Stimulated activated CD4-positive, alpha-beta T cell treated with anti-CD3 and anti-CD28 coated beads, Interleukin-1b, Interleukin-23, amount 100 ng/mL, for 48 hours (primary cell): ENCODE measurements at places on chromosomes 16 and 17.
A peak's percentile ranks its signal among the peaks of the same experiment; 100 is the strongest.

GRCh38 chr16:73205153-73205886, 157.4 kb upstream of the ZFHX3 start:
- DNase-seq: no peak

DNA sequence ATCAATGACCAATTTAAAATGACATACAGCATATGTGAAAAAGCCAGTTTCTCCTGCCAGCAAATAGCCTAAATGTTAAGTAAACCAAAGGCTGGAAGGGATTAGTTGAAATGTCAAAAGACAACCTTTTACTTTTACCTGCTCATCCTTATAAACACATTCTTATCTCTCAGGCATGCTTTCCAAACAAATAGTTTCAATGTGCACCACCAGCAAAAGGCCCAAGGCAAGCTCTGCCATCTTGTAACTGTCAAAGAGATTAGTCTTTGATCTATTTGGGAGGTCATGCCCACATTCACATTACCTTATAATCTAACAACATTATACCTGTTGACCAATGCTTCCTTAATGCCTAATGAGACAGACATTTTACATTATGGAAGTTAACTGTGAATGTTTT, 132.2 kb upstream of the NACA2 start:
- DNase-seq: no peak

DNA sequence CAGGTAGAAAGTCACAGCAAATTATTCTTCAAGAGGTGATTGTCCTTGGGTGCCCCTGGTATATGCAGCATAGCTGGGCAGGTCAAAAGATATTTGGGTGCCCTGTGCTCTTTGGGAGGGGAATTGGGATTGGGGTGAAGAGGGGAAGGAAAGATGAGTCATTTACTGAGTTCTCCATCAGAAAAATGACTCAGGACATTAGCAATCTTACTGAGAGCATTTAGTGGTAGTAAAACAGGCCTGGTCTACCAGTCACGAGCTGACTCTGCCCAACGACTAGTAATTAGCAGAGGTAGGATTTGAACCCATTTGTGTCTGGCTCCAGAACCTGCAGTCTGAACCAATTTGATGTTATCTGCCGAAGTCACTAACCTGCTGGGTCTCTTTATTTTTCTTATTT, 6.0 kb upstream of the GRIN2A start:
- no peak for DNase-seq

GRCh38 chr16:46922239-46922638, 38.1 kb downstream of the GPT2 start:
- no peak for DNase-seq

- DNase-seq: no peak
These were observed 6.9 kb downstream of the ZACN start for GRCh38 chr17:76085731-76086366.

GRCh38 chr16:65509172-65509571, 387.3 kb upstream of the CDH11 start:
- no peak for DNase-seq

DNA sequence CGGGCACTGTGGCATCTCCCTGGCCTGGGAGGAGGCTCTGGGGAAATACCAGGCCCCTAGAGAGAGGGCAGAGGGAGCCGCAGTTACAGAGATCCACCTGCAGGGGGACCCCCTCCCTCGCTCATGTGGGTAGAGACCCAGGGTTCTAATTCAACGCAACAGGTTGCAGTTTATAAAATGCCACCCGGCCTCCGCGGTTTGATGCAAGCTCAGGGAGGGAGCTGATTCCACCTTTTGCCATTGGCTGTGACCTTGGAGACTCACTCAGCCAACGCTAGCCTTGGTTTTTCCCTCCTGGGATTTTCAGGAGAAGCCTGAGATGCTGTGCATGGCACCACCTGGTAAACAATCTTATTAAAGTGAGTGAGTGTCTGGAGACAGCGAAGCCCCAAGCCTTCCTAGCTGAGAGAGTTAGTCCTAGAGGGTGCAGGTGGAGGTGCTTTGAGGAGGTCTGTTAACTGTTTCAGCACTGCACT, 12.1 kb downstream of the TTLL6 start:
- peak; percentile 66 for DNase-seq

DNA sequence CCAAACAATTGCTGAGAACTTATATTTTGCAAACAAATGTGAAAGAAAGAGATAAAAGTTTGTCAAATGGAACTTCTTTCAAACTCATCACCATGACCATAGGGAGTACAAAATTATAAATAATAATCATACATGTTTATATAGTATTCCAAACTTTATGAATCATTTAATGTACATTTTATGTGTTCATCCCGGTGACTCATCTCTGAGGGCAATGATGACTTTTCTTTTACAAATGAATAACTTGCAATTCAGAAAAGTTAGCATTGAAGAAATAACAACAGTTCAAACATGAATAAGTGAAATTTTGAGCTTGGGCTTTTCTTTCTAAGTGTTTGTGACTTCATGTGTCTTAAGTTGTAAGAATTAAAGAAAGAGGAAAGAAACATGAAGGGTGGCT, 66.3 kb upstream of the CDH8 start:
- no peak for DNase-seq

DNA sequence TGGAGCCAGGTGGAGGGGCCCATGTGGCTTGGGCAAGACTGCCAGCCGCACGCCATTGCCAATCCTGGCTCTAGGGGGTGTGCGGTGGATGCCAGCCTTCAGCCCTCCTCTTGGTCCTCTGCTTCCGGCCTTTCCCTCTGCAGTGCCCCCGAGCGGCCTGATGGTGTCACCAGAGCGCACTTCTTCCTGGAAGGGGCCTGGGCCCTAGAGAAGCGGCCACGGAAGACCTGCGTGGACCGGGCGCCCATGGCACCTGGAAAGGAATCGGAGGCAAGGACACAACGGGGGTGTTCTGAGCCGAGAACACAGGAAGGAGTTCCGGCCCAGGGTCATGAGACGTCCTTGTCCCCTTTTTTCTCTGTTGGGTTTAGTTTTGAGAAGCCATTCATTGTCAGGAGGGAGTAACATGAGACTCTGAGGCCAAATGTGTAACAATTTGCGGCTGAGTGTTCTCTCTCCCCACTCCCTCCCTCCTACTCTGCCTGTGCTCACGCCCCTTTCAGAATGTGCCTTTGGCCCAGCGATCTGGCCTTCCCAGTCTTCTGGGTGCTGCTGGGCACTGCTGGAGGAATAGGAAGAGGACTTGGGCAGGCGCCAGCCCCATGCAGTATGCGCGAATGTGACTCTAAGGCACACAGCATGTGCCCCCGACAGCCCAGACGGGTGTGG, 92.8 kb downstream of the IRX3 start:
- DNase-seq: peak; percentile 36

- DNase-seq: no peak
These were observed 390 bp downstream of the ZNRF1 start for GRCh38 chr16:74999219-74999608.

GRCh38 chr17:79797492-79798298, 818 bp upstream of the CBX8 start:
- no peak for DNase-seq

- no peak for DNase-seq
These were observed 272.7 kb upstream of the PMFBP1 start for GRCh38 chr16:72444696-72445095.

- peak; percentile 31 for DNase-seq
These were observed at the start of gene DNAH2 for GRCh38 chr17:7716901-7717755. DNAH2 (plus strand) TSS chr17:7717744; CDS start chr17:7719735, 1,991 bp downstream.

DNA sequence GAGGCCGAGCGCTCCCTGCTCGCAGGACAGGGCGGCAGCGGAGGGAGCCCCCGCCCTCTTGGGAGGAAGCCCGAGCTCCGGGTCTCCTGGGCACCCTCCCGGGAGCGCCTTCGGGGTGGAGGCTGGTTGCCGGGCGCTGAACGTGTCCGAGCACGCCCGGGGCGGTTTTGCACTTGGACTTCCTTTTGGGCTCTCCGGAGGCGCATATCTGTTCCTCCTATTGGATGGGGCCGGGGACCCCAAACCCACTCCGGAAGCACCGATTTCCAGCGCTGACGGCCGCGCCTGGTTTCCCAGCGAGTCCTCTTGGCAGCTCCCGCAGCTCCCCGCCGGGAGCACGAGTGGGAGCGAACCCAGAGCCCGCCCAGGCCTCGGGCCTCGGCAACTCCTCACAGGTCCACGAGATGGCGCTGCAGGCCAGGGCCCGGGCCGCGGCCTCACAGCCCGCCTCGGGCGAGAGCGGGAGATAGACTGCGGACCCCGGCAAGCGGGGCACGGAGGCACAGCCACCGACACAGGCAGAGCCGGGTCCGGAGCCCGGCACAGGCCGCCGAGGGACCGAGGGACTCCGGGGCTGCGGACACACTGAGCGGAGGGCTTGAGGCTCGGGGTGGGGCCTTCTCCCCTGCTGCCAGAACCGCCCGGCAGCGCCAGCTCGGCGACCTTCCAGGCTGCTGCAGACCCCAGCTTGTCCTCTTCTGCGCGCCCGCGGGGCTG, 12.7 kb downstream of the TBX2 start:
- DNase-seq: peak; percentile 69

DNA sequence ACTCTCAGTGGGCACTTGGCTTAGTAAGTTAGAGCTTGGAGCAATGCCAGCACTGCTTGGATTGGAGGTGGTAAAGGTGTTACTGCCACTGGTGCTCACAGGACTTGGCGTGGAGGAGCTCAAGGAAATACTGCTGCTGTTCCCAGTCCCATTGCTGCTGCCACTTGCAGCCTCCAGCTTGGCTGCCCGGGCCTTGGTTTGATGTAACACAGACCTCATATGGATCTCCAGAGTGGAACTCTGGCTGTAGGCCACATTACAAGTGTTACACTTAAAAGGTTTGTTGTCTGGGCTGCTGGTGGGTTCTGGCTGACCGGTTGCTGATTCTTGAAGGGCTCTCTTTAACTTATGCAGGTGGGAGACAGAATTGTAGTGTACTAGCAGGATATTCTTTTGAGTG, 250.3 kb downstream of the ZFHX3 start:
- no peak for DNase-seq

GRCh38 chr16:58324792-58325191, 30.0 kb upstream of the PRSS54 start:
- no peak for DNase-seq

DNA sequence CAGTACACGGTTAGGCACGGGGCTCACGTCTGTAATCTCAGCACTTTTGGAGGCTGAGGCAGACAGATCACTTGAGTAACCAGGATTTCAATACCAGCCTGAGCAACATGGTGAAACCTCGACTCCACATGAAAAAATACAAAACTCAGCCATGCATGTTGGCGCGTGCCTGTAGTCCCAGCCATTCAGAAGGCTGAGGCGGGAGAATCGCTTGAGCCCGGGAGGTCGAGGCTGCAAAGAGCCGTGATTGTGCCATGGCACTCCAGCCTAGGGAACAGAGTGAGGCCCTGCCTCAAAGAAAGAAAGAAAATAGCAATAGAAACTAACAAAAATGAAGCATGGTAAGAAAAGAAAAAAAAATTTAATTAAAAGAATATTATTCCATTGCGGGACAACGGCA, 128.0 kb upstream of the CHMP6 start:
- DNase-seq: no peak

- peak; percentile 69 for DNase-seq
These were observed 5.7 kb upstream of the LPO start for GRCh38 chr17:58232707-58233156.
